Naive B cell (primary cell): ENCODE measurements at places on chromosomes 5 and 9. TPM values are rescaled to one million over a fixed set of nuclear protein-coding genes. Genes with fewer than 3 reads are reported as not detected.

DNA sequence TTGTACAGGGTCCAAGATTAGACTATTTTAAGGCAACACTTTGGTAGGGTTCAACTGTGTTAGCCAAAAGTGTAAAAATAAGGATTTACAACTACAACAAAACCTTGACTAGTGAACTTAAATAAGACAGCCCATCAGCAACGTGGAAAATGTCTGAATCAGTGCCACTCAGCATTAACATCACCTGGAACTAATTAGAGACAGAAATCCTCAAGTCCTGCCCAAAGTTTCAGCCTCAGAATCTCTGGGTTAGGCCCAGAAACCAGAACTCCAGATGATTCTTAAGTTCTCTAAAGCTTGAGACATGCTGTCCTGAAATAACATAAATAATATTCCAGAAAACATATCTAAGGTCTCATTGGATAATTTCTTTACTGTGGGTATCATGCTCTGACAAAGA, 118.6 kb downstream of the SEMA6A start:
- no peaks in the 10 kb centered on the region for H3K27me3 ChIP-seq
- peaks cover 5% of the 10 kb centered on the region for H3K36me3 ChIP-seq
- no peak for DNase-seq
- H3K27ac ChIP-seq: no peak overlapping the region
- H3K4me1 ChIP-seq: peaks cover 28% of the 10 kb centered on the region

DNA sequence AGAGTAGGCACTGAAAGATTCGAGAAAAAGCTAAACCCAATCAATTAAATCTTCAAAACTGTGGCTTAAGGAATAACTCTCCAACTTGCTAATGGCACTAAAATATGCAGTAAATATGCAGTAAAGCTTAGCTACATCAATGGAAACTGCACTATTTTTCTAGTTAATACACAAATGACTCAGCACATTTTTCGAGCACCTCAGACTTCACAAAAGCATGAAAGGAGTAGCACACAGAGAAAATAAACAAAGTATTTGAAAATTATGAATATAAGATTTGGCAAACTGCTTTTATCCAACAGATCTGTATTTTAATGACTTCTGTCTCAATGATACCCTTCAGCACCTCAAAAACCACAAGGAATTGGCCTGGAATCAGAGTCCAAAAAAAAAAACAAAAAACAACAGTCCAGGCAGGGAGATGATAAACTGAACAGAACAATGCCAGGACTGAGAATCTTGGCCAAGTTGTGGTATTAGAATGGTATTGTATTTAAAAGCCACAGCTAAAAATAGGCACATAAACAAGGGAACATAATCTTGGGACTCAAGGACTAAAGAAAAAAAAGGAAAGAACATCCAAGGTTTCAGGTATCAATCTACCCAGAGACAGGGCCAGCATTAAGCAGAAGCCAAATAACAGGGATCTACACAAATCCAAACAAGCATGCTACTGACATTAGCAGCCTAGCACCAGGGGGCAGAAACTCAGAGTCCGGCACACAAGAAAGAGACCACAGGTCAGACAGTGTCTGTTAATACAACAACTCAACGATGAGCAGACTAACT, 21.4 kb downstream of the TMEM245 start:
- no peak for DNase-seq
- H3K4me1 ChIP-seq: peaks cover 17% of the 10 kb centered on the region
- H3K27me3 ChIP-seq: no peaks in the 10 kb centered on the region
- H3K4me3 ChIP-seq: no peak overlapping the region
- H3K36me3 ChIP-seq: peaks cover 41% of the 10 kb centered on the region

DNA sequence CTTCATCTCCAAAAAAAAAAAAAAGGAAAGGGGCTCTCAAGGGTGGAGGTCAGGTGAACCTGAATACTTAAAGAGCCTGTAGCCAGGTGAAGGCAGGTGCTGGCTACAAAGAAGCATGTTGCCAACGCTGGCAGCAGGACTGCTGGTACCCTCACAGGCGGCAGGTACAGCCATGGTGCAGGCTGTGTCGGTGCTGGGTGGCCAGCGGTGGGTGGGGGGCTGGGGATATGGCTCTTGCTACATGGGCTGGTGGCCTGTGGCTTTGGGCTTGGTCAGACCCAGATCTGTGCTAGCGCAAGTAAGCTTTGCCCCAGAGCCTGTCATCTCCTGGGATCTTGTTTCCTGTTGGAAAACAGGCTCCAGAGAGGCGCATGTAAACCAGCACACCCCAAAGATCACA, 86.3 kb upstream of the PHYKPL start:
- peaks cover 3% of the 10 kb centered on the region for H3K4me1 ChIP-seq
- no peak overlapping the region for H3K27ac ChIP-seq
- DNase-seq: no peak
- no peak overlapping the region for H3K4me3 ChIP-seq
- H3K36me3 ChIP-seq: no peaks in the 10 kb centered on the region

- H3K27ac ChIP-seq: no peak overlapping the region
- peaks cover 4% of the 10 kb centered on the region for H3K27me3 ChIP-seq
- no peak for DNase-seq
- no peaks in the 10 kb centered on the region for H3K4me1 ChIP-seq
- no peaks in the 10 kb centered on the region for H3K36me3 ChIP-seq
These were observed 512.2 kb upstream of the TNC start for GRCh38 chr9:115629879-115630840.

GRCh38 chr5:115028557-115028956, 141.2 kb downstream of the TRIM36 start:
- peaks cover 6% of the 10 kb centered on the region for H3K27me3 ChIP-seq
- peaks cover 6% of the 10 kb centered on the region for H3K36me3 ChIP-seq
- no peaks in the 10 kb centered on the region for H3K4me1 ChIP-seq

- no peak overlapping the region for H3K27ac ChIP-seq
- H3K36me3 ChIP-seq: no peaks in the 10 kb centered on the region
- no peak overlapping the region for H3K4me3 ChIP-seq
- no peak for DNase-seq
- H3K27me3 ChIP-seq: peaks cover 11% of the 10 kb centered on the region
These were observed 11.8 kb downstream of the ELAVL2 start for GRCh38 chr9:23814243-23814642.

- H3K4me1 ChIP-seq: peaks cover 7% of the 10 kb centered on the region
- DNase-seq: peak; percentile 9
- H3K36me3 ChIP-seq: no peaks in the 10 kb centered on the region
- no peaks in the 10 kb centered on the region for H3K27me3 ChIP-seq
- no peak overlapping the region for H3K27ac ChIP-seq
- H3K4me3 ChIP-seq: no peak overlapping the region
These were observed 219.6 kb upstream of the RORB start for GRCh38 chr9:74277532-74277931.

DNA sequence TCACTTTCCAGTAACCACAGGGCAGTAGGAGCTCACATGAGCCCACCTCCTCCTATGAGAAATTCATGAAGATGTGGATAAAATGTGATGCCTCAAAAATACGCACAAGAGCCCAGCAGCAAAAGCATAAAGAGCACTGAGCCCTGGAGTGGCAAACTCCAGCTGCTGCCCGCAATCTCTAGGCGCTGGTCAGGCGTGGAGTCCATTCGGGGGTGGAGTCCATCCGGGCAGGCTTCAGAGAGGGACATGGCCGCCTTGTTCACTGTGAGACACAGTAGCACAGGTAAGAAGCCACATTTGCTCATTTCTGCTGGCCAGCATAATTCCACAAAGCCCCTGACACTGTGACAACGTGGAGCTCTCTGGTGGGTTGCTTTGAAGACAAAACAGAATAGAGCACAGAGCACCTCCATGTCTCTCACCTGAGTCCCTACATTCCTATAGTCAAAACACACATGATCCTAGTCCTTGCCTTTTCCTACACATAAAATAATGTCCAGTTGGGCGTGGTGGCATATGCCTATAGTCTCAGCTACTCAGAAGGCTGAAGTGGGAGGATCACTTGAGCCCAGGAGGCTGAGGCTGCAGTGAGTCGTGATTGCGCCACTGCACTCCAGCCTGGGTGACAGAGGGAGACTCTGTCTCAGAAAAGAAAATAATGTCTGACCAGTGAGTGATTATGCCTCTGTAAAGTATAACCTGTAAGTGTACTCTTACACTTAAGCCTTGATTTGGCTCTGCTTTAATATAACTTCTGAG, 365.2 kb downstream of the GADD45G start:
- H3K36me3 ChIP-seq: no peaks in the 10 kb centered on the region
- no peak overlapping the region for H3K4me3 ChIP-seq
- DNase-seq: no peak
- H3K27me3 ChIP-seq: no peaks in the 10 kb centered on the region

DNA sequence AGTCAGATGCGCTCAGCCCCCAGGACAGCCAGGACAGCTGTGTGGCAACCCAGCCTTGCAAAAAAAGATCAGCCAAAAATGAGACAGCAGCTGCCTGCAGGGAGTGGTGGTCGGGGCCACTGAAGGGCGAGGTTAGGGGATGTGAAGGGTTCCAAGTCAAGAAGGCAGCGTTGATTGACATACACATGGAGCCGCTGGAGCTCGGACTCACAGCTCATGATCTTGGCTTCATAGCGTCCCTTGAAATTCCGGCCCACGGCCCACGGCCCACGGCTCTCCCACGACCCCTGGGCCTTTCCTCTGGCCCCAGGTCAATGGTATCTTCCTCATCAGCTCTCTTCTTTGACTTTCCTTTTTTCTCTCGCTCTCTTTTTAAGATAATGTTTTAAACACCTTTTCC, 390.0 kb upstream of the IRX4 start:
- no peaks in the 10 kb centered on the region for H3K4me1 ChIP-seq
- no peaks in the 10 kb centered on the region for H3K36me3 ChIP-seq
- no peak overlapping the region for H3K27ac ChIP-seq
- H3K4me3 ChIP-seq: no peak overlapping the region

DNA sequence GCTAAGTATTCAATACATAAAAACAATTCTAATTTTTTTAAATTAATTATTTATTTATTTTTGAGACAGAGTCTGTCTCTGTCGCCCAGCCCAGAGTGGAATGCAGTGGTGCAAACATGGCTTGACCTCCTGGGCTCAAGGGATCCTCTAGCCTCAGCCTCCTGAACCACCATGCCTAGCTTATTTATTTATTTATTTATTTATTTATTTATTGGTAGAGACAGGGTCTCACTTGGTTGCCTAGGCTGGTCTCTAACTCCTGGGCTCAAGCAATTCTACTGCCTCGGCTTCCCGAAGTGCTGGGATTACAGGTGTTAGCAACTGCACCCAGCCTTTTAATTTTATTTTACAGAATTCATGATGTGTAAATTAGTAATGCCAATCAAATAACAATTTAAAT, 33.7 kb upstream of the ZFYVE16 start:
- peaks cover 5% of the 10 kb centered on the region for H3K36me3 ChIP-seq
- H3K4me3 ChIP-seq: no peak overlapping the region
- H3K27ac ChIP-seq: no peak overlapping the region
- peaks cover 9% of the 10 kb centered on the region for H3K27me3 ChIP-seq

DNA sequence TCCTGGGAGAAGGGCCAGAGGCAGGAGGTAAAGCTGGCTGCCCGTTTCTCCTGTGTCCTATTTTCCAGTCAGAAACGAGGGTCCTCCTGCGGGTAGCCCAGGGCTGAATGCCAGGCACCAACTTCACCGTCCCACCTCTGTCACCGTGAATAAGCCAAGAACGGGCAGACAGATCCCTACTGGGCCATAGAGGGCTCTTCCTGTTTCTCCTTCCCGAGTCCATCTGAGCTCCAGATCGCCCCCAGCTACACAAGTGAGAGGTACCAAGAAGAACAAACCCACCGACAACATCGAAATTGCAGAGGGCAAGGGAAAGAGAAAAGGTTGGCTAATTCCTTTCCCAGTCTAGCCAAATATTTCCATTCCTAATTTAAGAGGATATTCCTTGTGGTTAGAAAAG, 93.7 kb downstream of the SPOCK1 start:
- no peaks in the 10 kb centered on the region for H3K4me1 ChIP-seq
- no peak overlapping the region for H3K27ac ChIP-seq
- DNase-seq: no peak
- no peaks in the 10 kb centered on the region for H3K36me3 ChIP-seq
- H3K27me3 ChIP-seq: peaks cover 9% of the 10 kb centered on the region
- no peak overlapping the region for H3K4me3 ChIP-seq

GRCh38 chr5:161261668-161262323, 284.7 kb downstream of the GABRB2 start:
- no peaks in the 10 kb centered on the region for H3K27me3 ChIP-seq
- H3K4me1 ChIP-seq: no peaks in the 10 kb centered on the region
- no peaks in the 10 kb centered on the region for H3K36me3 ChIP-seq
- H3K27ac ChIP-seq: no peak overlapping the region
- no peak for DNase-seq

DNA sequence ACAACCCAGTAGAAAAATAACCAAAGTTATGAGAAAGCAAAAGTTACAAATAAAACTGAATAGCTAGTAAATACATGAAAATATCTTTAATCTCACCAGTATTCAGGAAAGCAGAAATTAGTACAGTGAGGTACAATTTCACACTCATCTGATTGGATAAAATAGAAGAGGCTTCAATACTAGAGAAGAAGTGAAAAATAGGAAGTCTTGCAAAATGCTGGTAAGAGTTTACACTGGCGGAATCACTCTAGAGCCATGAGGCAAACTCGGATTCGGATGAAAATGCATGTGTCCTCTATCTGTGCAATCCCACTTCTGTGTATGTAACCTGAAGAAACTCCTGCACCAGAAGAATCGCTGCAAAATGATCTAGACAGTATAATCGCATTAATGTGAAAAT, 128.9 kb downstream of the CCDC192 start:
- H3K4me3 ChIP-seq: no peak overlapping the region
- H3K36me3 ChIP-seq: peaks cover 5% of the 10 kb centered on the region
- no peak overlapping the region for H3K27ac ChIP-seq
- DNase-seq: no peak
- no peaks in the 10 kb centered on the region for H3K27me3 ChIP-seq

DNA sequence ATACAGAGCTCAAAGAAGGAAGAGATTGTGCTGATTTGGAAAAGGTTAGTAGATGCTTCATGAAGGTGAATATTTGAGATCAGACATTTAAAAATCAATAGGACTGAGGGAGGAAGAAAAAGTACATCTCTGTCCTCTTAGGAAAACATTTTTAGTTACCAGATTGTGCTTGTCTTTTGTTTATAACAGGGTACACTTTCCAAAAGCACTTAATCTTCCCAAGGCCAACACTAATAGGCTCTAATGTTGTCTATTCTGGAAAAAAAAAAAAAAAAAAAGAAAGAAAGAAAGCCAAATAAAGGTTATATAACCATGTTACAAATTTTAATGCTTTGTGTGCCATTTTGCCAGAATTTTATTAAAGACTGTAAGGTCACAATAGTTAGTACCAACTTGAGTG, 45.5 kb upstream of the SHISAL2B start:
- H3K4me3 ChIP-seq: no peak overlapping the region
- H3K36me3 ChIP-seq: no peaks in the 10 kb centered on the region
- no peak for DNase-seq
- peaks cover 8% of the 10 kb centered on the region for H3K27me3 ChIP-seq
- H3K27ac ChIP-seq: no peak overlapping the region

GRCh38 chr5:105956456-105957196, 1714.1 kb downstream of the EFNA5 start:
- no peaks in the 10 kb centered on the region for H3K27me3 ChIP-seq
- no peak for DNase-seq
- H3K27ac ChIP-seq: no peak overlapping the region
- no peaks in the 10 kb centered on the region for H3K4me1 ChIP-seq
- no peak overlapping the region for H3K4me3 ChIP-seq

Gene PPP3R2
- polyA plus RNA-seq: not detected

Gene LPAR1
- not detected for polyA plus RNA-seq

Gene PSAT1
- 0.58 TPM for polyA plus RNA-seq

Gene MLANA
- polyA plus RNA-seq: 0.45 TPM

Gene SPINK6
- not detected for polyA plus RNA-seq

Gene PCDHB2
- 0.13 TPM for polyA plus RNA-seq
